Type B pancreatic cell (in vitro differentiated cells): ENCODE measurements at places on chromosomes 5 and 9.

DNA sequence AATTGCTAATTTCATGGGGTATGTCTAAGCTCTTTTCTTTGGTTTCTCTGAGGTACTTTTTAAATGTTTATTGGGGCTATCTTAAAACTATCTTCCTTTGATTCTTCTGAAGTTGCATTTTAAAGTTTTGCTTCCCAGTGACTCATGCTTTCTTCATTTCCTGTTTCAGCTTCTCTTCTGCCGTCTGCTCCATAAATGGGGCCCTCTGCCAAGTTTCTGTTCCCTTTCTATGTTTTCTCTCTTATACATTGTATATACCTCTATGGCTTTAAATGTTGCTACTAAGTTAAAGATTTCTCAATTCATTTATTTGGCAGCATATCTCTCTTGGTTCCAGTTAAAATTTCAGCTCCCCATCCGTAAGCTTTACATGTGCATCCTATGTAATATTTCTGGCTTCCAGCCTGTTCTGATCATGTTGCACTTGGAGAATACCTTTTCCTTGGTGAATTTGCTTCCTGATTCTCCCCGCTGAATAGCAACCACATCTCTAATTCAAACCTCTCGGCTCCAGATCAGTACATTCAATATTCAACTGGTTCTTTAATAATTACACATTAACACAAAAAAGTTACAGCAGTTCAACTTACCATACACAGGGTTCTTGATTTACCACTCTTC lies 125.3 kb downstream of the ST8SIA4 start:
- DNase-seq, result no peak

DNA sequence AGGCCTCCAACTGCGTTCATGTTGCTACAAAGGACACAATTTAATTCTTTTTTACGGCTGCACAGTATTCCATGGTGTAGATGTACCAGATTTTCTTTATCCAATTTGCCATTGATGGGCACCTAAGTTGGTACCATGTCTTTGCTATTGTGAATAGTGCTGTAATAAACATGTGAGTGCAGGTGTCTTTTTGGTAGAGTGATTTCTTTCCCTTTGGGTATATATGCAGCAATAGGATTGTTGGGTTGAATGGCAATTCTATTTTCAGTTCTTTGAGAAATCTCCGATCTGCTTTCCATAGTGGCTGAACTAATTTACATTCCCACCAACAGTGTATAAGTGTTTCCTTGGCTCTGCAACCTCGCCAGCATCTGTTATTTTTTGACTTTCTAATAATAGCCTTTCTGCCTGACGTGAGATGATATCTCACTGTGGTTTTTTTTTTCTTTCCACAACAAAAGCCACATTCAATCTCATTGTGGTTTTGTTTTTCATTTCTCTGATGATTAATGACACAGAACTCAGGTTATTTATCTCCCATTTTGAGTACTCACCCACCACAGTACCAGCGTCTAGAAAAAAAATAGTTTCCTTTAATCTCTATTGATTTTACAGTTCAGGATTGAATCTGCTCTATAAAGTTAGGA lies 21.9 kb downstream of the ARRDC3 start:
- no peak for DNase-seq

GRCh38 chr9:23774266-23774665 lies 51.8 kb downstream of the ELAVL2 start:
- no peak for DNase-seq

DNA sequence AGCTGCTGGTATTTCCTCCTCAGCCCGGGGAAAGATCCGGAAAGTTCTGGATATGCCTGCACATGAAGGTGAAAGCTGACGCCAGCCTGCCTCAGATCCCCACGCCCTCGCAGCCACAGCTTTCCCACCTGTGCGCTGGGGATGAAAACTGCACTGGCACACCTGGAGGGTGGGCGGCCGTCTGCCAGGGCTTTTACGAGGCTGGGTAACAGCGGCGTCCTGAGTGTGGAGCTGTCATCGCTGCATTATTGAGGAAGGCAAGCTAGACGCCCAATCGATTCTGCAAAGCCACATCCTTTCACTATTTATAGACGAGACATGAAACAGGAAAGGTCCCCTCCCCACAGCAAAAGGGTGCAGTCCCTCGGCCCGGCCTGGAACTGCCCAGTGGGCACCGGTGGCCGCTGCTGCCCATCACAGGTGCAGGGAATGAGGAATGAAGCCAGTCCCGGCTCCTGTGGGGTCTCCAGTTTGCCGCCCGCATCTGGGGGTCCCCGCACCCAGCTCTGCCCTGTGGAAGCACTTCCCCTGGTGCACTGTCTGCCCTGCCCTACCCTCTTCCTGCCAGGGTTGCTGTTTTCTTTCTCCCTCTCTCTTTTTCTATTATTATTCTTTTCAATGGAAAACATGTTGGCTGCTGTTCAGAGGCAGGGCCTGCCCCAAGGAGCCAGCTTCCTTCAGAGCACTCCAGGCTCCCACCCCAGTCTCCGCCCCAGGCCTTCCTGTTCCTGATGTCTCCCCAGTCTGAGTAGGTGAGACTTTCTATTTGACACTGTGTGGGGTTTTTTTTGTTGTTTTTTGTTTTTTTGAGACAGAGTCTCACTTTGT lies 7.0 kb downstream of the NOTCH1 start:
- no peak for DNase-seq

- no peak for DNase-seq
These were observed 33.4 kb upstream of the TRIO start for GRCh38 chr5:14109771-14110170.
